ENCODE measurements at places on chromosomes 1 and 21.

DNA sequence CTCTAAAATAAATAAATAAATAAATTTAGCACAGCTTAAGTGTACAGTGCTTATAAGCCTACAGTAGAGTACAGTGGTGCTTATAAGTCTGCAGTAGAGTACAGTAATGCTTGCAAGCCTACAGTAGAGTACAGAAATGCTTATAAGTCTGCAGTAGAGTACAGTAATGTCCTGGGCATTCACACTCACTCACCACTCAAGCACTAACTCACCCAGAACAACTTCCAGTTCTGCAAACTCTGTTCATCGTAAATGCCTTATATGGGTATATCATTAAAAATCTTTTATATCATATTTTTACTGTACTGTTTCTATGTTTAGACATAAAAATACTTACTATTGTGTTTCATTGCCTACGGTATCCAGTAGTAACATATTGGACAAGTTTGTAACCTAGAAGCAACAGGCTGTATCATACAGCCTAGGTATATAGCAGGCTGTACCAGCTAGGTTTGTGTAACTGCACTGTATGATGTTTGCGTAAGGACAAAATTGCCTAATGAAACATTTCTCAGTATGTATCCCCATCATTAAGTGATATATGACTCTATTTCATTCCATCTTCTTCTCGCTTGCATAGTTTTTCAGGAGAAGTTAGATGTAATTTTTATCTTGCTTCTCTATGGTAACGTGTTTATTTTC lies 14.0 kb upstream of the S100B start:
- DNase-seq: no peak

- DNase-seq: no peak
Observed at GRCh38 chr1:97925151-97925550, 4.3 kb upstream of the DPYD start.

DNA sequence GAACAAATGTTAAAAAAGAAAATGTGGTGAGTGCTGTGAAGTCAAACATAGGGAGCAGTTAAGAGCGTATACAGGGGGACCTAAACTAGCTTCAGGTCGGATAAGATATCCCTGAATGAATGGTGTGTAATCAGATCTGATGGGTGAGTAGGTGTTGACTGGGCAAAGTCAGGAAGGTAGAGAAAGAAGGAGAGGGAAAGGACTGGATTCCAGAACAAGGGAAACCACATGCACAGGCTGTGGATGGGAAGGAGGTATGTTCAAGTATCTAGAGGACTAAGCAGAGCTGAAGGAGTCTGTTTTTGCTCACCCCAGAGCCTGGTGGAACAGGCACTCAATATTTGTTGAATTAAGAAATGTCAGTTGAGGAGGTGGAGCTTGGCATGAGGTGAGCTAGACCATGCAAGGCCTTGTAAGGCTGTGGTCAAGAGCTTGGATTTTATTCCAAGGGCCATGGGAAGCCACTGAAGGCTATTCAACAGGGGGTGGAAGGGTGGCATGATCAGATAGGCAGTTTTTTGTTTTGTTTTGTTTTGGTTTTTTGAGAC lies 27.4 kb downstream of the MAP7D1 start:
- DNase-seq: no peak

DNA sequence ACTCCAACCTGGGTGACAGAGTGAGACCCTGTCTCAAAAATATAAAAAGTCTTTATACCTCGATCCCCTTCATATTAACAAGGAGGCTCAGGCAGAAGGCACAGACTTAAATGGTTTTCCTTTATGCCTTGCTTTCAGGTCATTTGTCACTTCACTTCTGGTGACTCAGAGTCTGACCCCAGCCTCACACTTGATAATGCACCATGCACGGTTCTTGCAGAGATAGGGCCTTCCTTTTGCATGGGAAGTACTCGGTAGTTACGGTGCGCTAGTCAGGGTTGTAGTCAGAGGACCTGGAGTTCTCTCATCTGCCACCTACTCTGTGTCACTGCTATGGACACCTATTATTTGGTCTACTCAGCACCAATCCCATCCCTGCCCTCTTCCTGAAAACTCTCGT lies 43.6 kb upstream of the BMP8B start:
- no peak for DNase-seq

GRCh38 chr1:206794294-206794908 lies 22.1 kb upstream of the IL10 start:
- no peak for DNase-seq

DNA sequence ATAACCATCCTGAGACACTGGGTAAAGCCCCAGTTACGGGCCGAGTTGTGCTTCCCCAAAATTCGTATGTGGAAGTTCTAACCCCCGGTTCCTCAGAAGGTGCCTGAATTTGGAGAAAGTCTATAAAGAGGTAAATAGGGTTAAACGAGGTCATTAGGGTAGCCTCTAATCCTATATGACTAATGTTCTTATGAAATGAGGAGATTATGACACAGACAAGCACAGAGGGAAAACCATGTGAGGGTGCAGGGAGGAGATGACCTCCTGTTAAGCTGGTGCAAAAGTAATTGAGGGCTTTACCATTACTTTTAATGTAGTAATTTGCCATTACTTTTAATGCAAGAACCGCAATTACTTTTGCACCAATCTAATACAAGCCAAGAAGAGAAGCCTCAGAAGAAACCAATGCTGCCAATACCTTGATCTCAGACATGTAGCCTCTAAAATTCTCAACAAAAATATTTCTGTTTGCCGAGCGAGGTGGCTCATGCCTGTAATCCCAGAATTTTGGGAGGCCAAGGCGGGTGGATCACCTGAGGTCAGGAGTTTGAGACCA lies 260.8 kb downstream of the GPATCH2 start:
- DNase-seq: no peak

GRCh38 chr1:33810571-33810970 lies 53.3 kb upstream of the HMGB4 start:
- DNase-seq: no peak

DNA sequence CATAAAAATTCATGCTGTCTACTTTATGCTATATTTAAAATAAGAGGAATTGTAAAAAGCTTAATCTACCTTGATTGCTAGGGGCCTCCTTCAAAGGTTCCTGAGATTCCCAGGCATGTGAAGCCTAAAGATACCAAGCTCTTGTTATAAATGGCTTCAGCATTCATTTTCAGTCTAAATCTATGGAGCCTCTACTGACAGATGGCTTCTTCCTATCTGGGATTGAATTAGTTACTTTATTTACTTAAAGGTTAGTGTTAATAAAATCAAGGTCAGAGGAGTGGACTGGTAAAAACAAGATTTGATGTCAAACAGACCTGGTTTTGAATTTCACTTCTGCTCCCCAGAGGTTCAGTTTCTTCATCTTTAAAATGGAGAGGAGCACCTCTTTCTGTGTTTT lies 93.7 kb downstream of the TNNI3K start:
- DNase-seq: no peak

- DNase-seq: no peak
Observed at GRCh38 chr21:27023186-27023585, 56.3 kb upstream of the ADAMTS5 start.

GRCh38 chr1:226565476-226565875 lies 16.9 kb downstream of the STUM start:
- no peak for DNase-seq

- no peak for DNase-seq
Observed at GRCh38 chr1:19688041-19688842, 23.6 kb downstream of the HTR6 start.

- no peak for DNase-seq
Observed at GRCh38 chr1:167561753-167562152, 8.2 kb upstream of the CREG1 start.

- no peak for DNase-seq
Observed at GRCh38 chr1:100249155-100249536, 488 bp downstream of the DBT start.

GRCh38 chr1:208136459-208137182 lies 107.6 kb downstream of the PLXNA2 start:
- no peak for DNase-seq

DNA sequence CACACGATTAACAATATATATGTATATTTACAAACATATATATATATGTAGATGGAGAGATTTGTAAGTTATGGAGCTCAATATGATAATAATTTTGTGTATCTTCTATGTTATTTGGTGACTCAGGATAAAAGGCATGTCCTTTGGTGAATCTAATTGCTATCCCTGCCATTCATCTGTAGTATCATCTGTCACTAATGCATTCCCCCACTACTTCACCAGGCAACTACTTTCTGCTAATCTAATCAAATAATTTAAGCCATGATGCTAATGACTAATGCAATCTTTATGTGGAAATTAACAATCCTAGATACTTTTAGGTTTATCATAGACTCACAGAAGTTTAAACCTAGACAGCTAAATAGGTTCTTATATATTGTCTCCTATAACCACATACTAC lies 1074.5 kb downstream of the PLA2G4A start:
- DNase-seq: no peak

DNA sequence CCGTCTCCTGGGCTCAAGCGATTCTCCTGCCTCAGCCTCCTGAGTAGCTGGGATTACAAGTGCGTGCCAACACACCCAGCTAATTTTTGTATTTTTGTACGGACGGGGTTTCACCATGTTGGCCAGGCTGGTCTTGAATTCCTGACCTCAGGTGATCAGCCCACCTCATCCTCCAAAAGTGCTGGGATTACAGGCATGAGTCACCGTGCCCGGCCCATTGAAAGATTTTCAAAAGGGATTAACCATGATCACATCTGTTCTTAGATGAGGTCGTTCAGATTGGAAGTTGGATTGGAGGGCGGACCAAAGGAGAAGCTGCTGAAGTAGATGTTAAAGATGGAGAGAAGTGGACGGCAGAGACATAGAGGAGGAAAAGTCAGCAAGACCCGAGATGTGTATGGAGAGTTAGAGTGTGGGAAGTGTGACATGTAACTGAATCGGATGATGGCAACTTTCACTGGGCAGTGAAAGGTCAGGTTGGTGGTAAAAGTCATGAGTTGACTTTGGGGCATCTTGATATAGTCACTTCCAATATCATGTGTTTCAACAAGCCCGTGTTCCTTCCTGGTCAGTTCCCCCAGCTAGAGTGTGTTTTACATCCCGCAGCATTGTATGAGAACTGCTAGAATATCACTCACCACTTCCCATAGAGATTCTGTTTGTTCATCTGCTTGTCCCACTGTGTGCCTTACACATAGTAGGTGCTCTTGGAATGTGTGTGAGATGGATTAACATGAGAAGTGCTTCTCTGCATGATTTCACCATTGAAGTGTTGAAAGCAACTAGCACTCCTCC lies 54.4 kb upstream of the TINAGL1 start:
- DNase-seq: no peak

DNA sequence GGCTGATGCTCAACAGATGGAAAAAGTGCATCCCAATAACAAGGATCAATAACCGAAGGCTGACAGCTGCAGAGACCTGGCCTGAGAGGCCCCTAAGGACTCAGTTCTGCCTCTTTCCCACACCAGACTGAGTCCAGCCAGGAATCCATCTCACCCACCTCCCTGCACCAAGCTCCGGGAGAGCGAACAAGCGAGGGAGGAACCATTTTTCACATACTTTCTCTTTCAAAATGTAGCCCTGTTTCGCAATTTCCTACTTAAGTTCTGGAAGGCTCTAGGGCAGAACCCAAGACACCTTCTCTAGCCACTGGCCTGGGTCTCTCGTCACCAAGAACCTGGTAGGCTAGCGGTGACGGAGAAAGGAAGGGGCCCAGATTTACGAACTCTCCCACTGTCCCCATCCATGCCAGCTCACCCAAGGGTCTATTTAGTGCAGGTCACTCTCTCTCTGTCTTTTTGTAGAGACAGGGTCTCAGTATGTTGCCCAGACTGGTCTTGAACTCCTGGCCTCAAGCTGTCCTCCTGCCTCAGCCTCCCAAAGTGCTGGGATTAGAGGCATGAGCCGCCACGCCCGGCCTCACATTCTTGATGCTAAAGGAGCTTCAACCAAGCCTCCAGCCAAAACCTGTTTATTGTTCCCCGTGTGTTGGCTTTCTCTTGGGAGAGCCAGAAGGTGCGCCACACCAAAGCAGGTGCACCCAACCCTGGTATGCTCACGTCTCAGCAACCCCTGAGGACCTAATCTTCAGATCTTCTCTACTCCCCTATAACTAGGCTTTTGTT lies 10.9 kb upstream of the GNL2 start:
- DNase-seq: no peak

DNA sequence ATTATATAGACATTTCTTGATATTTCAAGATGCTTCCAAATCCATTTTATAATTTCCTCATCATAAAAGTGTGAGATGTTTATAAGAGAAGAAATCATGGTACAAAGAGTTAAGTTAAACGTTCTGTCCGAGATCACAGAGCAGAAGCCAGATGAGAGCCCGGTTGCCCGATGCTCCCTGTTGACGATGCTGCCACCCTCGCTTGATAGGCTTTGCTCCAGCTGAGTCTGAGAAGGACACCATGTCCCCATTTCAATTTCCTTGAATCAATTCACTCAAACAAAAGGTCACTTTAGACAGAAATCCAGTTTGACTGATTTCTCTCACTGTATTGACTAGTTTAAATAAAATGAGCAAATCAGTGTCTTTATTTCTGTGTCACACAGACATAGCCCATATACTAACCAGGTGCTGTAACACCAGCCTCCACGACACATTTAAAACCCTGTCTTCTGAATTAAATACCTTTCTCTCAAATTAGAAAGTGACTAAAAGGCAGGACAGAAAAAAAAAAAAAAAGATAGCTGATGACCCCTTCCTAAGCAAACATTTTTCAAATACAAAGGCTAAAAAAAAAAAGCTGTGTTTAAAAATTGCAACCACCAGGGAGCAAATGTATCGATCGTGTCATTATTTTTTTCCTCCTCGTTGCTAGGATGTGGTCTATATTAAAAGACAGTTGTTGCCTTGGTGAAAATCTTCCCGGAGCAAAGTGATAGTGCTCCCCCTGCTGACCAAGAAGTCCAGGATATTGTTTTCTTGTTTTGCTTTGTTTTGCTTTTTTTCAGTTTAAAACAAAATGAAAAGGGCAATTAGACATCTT lies 35.2 kb downstream of the DNASE2B start:
- peak; percentile 15 for DNase-seq

DNA sequence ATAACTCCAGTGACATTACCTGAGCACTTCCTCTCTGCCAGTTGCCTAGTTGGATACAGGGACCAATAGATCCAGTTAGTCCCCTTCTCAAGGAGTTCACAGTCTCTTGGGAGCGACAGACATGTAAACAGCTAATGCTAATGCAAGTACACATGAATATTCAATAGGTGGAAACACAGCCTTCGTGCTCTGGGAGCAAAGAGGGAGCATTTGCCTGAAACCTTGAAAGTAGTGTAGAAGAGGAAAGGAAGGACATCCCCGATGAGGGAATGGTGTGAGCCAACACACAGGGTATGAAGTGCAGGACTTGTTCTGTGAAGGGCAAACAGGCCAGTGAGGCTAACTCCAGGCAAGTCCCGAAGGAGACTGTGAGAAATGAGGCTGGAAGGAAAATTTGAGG lies 3.8 kb upstream of the TMEM222 start:
- no peak for DNase-seq

DNA sequence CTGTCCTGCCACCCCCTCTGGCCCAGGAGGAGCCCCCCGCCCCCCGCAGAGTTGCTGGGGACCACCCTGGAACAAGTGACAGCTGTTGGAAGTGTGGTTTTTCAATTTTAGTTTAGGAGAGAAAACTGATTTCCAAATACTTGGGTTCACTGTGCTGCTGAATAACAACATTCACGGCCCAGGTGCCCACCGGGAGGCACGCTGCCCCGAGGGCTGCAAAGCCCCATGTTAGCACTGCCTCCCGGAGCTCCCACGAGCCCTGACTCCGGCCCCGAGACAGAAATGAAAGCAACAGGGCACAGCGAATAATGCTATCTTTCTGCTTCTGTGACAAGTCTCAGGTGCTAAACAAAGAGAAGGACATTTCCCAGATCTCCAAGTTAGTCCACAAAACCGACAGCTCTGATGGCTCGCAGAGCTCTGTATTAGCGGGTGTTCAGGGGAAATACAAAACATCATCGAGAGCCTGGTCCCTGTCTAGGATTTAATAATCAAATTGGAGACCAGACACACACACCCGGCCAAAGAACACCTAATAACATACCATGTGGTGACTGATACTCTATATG lies 451.5 kb downstream of the KIF26B start:
- no peak for DNase-seq
